Suppressor macrophage treated with lipopolysaccharide for 4 hours (primary cell): ENCODE measurements at places on chromosomes 2 and 18.

- no peak for DNase-seq
These were observed 19.1 kb upstream of the KANSL1L start for GRCh38 chr2:210190345-210190744.

GRCh38 chr2:55581874-55582547 is 35.4 kb downstream of the PPP4R3B start:
- peak; percentile 9 for DNase-seq

DNA sequence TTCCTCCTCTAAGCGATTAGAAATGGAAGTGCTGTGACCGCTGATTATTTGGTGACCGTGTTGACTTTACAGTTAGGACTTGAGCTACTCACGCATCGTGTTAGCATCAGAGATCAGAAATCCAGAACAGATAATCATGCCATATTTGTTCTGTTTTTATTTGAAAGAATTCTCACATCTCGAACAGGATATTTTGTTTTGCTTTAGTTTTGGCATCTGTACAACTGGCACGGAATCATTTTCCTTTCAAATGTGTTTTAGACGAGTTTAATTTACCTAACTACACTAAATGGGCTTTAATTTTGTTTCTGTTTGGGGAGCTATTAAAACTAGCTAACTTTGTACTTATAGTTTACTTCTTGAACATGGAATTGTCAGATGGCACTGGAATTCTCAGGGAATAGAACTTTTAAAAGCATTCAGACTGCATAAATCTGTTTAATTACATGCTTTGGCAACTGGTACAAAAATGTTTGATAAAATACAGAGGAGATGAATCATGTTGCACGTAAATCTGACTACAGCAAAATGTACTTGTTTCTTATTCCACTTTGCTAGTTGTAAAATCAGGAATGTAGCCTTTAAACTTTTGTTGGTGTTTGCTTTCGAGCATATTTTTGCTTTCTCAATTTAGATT is 1.4 kb downstream of the ITPRID2 start:
- DNase-seq, result no peak

- DNase-seq, result no peak
These were observed 372.0 kb downstream of the KCNJ3 start for GRCh38 chr2:155070489-155070888.

GRCh38 chr2:1234731-1235308 is 178.4 kb upstream of the TPO start:
- no peak for DNase-seq

GRCh38 chr2:44932079-44932478 is 9.4 kb upstream of the SIX3 start:
- DNase-seq, result no peak

- DNase-seq, result no peak
These were observed 461.6 kb downstream of the BCL11A start for GRCh38 chr2:60091894-60092293.

DNA sequence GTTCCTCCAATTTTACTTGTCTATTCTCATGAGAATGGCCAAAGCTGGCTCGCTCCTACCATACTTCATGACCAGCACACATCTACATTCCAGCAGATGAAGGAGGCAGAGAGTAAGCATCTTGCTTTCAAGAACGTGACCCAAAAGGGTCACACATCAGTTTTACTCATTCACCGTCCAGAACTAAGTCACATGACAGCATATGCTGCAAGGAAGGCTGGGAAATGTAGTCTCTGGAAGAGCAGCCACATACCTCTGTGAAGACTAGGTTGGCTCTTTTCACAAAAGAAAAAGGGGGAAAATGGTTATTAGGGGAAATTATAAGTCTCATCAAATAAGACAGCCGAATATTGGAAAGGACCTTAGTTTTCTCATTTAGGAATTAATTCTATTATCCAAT is 835.3 kb downstream of the EPHA4 start:
- no peak for DNase-seq

DNA sequence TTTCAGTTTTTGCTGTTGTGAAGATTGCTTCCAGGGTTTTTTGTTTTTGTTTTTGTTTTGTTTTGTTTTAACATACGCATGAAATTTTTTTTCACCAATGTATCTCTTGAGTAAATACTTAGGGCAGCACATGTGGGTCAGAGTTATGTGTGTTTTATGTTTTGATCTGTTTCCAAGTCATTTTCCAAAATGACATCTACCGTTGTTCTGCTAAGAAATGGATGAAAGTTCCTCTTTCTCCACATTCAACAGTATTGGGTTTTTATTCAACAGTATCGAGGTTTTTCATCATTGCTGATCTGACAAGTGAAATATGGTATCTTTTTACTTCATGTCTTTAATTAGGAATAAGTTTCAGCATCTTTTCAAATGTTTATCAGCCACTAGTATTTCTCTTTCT is 16.7 kb downstream of the RNF144A start:
- no peak for DNase-seq

GRCh38 chr2:206463685-206464084 is 20.4 kb downstream of the ADAM23 start:
- DNase-seq, result no peak

GRCh38 chr2:207704078-207704477 is 7.4 kb upstream of the CCNYL1 start:
- DNase-seq, result peak; percentile 70

DNA sequence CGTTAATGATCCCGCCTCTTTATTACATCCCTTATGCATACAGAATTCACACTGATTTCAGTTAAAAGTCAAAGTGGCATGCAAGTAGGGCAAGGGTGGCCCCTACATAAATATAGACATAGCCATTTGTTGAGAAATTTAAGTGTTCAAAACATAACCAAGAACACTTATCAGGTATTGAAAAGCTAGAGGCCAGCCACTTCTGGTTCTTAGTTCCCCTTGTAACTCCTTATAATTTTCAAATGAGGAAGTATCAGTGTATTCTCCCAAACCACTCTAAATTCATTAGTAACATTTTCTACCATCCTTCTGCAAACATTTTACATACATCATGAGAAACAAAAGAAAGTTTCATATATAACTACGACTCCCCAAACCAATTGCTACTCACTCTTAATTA is 5.8 kb upstream of the ARL5A start:
- DNase-seq, result peak; percentile 38

DNA sequence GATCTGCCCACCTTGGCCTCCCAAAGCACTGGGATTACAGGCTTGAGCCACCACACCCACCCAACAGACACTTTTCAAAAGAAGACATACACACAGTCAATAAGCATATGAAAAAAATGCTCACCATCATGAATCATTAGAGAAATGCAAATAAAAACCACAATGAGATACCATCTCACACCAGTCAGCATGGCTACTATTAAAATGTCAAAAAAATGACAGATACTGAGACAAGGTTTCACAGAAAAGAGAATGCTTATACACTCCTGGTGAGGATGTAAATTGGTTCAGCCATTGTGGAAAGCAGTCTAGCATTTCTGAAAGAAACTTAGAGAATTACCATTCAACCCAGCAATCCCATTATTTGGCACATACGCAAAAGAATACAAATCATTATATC is 1947.2 kb downstream of the SUCLG1 start:
- DNase-seq, result no peak

- DNase-seq, result no peak
These were observed 32.9 kb downstream of the ARHGEF4 start for GRCh38 chr2:130869441-130870160.

DNA sequence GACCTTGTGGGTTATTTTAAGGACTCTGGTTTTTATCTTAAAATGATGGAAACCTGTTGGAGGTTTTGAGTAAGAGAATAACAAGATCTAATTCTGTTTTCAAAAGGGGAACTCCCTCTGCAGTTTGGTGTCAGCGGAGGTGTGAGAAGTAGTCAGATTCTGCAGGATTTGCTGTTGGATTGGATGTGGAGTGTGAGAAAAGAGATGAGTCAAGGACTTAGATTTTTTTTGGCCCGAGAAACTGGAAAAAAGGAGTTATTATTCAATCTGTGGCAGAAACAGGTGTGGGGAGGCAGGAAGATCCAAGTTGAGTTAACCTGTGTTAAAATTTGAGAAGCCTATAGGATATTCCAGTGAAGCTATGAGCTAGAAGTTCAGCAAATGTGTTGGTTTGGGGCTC is 337.2 kb upstream of the FANCL start:
- no peak for DNase-seq

DNA sequence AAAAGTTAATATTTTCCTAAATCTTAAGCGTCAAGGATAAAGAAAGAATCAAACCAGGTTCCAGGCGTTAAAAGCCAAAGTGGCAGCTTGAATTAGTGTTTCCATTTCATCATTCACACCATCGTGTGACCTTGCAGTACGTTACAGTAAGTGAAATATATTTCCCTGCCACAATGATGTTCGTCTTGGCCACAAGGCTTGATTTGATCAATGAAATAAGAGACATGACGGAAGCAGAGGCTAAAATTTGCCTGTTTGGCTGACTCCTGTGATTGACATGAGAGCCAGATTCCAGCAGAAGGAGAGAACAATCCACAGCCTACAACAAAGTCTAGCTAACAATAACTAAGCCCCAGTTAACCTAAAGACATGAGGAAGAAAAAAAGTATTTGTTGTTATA is 62.0 kb downstream of the ASXL2 start:
- DNase-seq, result no peak

DNA sequence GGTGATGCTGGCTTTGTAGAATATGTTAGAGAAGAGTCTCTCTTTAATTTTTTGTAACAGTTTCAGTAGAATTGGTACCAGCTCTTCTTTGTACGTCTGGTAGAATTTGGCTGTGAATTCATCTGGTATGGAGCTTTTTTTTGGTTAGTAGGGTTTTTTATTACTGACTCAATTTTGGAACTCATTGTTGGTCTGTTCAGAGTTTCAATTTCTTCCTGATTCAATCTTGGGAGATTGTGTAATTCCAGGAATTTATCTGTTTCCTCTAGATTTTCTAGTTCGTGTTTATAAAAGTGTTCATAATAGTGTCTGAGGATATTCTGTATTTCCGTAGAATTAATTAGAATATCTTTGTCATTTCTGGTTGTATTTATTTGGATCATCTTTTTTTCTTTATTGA is 943.5 kb downstream of the TRIB2 start:
- DNase-seq, result no peak

GRCh38 chr2:12714391-12715221 is 2.1 kb upstream of the TRIB2 start:
- DNase-seq, result no peak

- no peak for DNase-seq
These were observed 78.3 kb downstream of the TMEM163 start for GRCh38 chr2:134640494-134640893.

GRCh38 chr2:100275200-100275589 is 47.1 kb downstream of the LONRF2 start:
- no peak for DNase-seq

GRCh38 chr2:240269886-240270285 is 129.4 kb upstream of the OTOS start:
- DNase-seq, result no peak

GRCh38 chr18:55038162-55038561 is 78.9 kb upstream of the CCDC68 start:
- DNase-seq, result no peak

- no peak for DNase-seq
These were observed 139.5 kb upstream of the LINC00305 start for GRCh38 chr18:64288432-64288831.

DNA sequence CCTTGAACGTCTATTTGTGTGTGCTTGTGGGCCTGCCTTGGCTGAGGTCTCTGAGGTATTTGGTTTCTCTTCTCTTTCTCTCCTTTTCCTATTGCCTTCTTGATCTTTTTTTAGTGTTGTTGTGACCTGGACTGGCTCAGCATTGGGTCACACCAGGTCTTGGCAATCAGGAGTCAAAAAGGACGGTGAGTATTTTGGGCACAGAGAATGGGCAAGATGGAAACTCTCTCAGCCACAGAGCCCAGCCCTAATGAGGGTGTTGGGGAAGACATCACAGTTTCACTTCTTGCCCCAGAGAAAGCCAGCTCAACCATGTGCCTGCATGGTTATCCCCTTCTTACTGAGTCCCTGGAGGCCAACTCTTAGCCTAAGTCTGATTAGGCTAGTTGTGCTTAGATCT is 13.7 kb upstream of the INO80C start:
- peak; percentile 58 for DNase-seq

- no peak for DNase-seq
These were observed 190.1 kb downstream of the PDE11A start for GRCh38 chr2:177882501-177882900.

- no peak for DNase-seq
These were observed 25.3 kb downstream of the MARCO start for GRCh38 chr2:118967124-118967880.

DNA sequence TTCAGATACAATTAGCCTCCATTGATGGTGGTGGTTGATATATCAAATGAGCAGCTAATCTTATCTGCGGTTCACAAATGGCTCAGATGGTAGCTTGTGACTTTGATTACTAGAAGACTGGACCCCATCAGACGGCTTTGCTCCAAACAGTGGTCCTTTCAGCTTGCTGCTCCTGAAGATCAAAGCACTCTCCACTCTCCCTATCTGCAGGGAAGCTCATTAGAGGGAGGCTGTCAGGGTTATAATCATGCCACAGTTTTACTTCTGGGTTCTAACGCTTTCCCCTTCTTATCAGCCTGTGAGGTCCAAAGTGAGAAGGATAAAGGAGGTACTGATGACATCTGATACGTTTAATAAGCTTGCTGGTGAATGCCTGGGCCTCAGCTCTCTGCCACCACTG is 247.1 kb upstream of the NT5C1B start:
- DNase-seq, result no peak

DNA sequence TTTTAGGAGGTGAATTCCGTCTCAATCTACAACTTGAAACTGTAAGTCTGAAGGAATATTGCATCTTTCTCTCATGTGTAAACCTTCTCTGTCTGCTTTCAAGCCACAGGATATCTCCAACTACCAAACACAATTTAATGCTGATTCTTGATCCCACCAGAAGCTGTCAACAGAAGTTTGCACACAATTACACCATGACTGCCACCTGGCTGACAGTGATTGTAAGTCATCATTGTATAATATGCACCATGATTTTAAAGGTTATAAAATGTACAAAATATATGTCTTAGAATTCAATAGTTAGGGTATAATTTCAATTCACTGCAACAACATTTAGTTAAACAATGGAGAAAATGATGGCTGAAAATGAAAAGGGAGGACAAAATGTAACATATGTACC is 18.4 kb downstream of the PREPL start:
- DNase-seq, result peak; percentile 19

GRCh38 chr2:142307086-142307485 is 176.3 kb upstream of the LRP1B start:
- DNase-seq, result no peak

GRCh38 chr2:24984912-24985311 is 13.2 kb upstream of the DNAJC27 start:
- no peak for DNase-seq

DNA sequence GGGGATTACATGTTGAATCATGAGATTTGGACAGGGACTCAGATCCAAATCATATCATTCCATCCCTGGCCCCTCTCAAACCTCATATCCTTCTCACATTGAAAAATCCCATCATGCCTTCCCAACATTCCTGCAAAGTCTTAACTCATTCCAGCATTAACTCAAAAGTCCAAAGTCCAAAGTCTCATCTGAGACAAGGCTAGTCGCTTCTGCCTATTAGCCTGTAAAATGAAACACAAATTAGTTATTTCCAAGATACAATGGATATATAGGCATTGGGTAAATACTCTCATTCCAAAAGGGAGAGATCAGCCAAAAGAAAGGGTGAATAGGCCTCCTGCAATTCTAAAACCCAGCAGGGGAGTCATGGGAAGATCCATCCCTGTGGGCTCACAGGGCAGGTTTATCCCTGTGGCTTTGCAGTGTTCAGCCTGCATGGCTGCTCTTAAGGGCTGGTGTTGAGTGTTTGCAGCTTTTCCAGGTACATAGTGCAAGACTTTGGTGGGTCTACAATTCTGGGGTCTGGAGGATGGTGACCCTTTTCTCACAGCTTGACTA is 21.2 kb upstream of the SLC14A1 start:
- DNase-seq, result no peak

- no peak for DNase-seq
These were observed 371.6 kb downstream of the TGIF1 start for GRCh38 chr18:3821524-3821923.
